CMK (cell line): ENCODE measurements at places on chromosomes 7 and 10.
A peak's percentile ranks its signal among the peaks of the same experiment; 100 is the strongest.

GRCh38 chr7:123769371-123769770 is 20.6 kb upstream of the WASL start:
- no peak for DNase-seq

DNA sequence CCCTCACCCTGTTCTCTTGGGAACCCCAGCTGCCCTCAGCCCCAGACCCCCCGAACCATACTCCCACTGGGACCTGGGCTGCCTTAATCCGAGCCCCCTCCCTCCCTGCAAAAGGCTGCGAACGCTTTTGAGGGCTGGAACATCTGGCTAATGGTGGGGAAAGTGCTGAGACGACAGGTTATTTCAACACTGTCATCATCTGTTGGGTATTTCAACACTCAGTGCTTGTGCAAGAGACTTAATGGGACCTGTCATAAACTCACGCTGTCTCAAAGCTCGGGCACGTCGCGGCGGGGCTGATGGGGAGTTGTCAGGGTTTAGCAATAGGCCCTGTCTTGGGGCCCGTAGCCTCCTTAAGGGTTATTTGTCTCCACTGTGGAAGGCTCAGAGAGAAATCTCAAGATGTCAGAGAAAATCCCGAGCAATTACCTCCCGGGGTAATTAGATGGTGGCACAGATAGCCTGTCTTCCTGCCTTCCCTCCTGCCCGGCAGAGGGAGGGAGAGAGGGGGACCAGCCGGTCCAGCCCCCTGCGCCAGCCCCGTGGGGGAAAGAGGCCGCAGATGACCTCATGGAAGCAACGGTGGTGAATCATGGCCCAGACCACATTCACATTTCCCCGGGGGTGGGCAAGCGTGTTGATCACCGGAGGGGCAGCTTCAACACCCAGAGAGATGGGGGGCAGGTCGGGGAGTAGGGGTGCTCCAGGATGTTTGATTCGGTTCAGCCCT is 88.7 kb upstream of the MYL10 start:
- no peak for DNase-seq

DNA sequence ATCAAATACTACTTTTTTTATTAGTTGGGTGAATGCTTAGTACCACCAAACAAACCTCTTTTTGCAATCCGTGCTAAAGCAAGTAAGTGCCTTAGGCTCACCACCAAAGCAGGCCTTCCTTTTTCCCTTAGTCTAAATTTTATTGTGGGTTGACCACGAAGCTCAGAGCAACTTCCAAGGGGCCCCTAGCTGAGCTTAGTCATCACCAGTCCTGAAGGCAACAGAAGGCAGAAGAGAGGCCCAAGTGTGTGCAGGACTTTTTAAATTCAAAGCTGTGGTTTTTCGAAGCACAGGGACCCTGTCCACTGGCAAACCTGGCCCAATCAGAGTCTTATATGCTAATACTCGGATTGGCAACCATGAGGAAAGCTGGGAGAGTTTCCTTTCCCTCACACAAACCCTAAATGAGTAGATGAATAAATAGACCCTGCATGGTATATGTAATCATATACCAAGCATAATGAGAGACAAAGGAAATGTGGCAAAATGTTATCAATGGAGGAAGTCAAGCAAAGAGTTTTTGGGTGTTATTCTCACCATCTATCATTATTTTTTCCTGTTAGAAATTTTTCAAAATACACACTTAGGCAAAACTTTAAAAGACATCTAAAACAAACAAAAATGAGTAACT is 453.2 kb upstream of the GALNT17 start:
- DNase-seq = no peak

GRCh38 chr10:94085766-94086437 is 92.2 kb downstream of the PLCE1 start:
- DNase-seq = no peak

DNA sequence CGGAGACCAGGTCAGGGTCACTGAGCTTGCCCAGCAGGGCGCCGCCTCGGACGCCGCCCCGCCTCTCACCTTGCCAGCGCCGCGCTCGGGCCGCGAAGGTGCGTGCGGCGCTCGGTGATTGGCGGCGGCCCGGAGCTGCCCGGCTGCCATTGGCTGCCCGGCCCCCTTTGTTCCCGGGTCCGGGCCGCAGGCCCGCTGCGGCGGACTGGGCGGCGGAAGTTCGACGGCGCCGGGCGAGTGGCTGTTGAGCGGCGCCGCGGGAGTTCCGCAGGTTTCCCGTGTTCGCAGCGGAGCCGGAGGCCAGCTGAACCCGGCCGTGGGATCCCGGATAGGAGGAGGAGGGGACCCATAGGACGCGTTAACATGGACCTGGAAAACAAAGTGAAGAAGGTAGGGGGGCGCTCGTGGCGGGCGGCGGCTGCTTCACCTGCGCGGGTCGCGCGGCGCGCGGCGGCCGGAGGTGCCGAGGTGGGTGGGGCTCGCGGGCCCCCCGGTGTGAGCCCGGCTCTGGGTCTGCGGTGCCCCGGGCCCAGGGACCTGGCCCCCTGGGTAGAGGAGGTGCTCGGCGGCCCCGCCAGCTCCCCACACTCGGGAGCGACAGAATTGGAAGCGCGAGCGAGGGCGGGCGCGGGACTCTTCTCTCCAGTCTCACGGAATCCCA is at the start of gene TES:
TES (plus strand) TSS at position 195 of the 661 bp plus-strand sequence; CDS start at position 364, 169 bp downstream.
- peak; percentile 22 for DNase-seq

DNA sequence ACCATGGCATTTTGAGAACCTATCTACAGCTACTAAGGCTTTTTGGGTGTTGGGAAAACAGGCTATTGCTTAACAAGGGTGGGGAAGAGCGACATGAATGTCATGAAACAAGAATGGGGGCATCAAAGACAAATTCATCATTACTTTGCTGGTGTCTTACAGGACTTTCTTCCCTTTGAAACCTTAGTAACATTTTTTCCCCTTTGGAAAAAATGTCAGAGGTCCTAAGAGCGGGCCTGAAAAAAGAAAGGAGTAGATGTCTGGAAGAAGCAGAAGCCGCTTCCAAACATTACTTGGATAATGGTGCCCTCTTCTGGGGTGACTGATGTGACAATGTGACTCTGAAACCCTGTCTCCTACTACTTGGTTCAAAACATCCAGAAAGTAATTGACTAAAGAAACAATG is 3.8 kb upstream of the DDX50 start:
- no peak for DNase-seq

GRCh38 chr10:123859653-123860050 is 32.0 kb downstream of the CPXM2 start:
- no peak for DNase-seq

DNA sequence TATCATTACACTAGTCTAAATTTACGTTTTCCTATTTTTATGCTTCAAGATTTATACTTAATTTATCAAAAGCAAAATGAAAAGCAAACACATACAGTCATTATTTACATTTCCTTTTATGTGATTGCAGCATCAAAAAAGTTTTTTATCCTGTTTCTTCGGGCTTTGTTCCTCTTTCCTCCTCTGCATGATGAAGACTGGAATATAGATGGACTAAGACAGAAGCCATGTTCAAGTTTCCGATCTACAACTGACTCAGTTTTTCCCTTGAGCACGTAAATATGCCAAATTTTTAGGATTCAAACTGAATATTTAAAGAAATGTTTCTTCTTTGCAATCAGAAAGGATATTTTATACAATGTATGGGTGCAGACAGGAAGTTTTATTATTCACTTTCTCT is 273.5 kb upstream of the DGKB start:
- no peak for DNase-seq

GRCh38 chr10:63466144-63466935 is 563 bp upstream of the JMJD1C start:
- peak; percentile 7 for DNase-seq

GRCh38 chr10:123599366-123599849 is 66.7 kb upstream of the GPR26 start:
- no peak for DNase-seq

- no peak for DNase-seq
Observed at GRCh38 chr10:108982159-108982558, 941.2 kb downstream of the XPNPEP1 start.

- no peak for DNase-seq
Observed at GRCh38 chr7:3598854-3599253, 297.8 kb downstream of the SDK1 start.

DNA sequence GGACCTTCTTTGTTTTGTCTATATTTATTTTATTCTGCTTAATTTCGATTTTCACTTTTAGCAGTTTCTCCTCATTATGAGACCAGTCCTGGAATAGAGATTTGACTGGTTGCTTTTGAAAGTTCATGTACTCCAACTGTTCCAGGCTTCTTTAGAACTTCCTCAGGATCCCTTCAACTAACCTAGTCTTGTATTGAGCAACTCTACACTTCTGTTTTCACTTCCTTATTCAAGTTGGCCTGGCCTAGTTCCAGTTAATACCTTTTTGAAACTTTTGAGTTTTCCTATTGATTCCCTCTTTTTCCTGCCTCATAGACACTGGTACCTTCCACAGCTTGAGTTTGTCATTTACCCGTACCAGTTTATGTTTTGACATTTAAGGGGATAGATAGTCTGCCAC is 421.7 kb downstream of the ATRNL1 start:
- DNase-seq = no peak

GRCh38 chr10:118729200-118729599 is 25.6 kb downstream of the CACUL1 start:
- no peak for DNase-seq

- no peak for DNase-seq
Observed at GRCh38 chr10:130016993-130017630, 53.0 kb upstream of the EBF3 start.

- no peak for DNase-seq
Observed at GRCh38 chr10:44416936-44417335, 32.0 kb upstream of the CXCL12 start.

GRCh38 chr7:20280475-20281351 is 50.0 kb upstream of the ITGB8 start:
- DNase-seq = no peak

- no peak for DNase-seq
Observed at GRCh38 chr7:157151626-157152339, 13.1 kb downstream of the UBE3C start.

GRCh38 chr10:72370201-72370722 is 15.5 kb upstream of the DNAJB12 start:
- DNase-seq = no peak

DNA sequence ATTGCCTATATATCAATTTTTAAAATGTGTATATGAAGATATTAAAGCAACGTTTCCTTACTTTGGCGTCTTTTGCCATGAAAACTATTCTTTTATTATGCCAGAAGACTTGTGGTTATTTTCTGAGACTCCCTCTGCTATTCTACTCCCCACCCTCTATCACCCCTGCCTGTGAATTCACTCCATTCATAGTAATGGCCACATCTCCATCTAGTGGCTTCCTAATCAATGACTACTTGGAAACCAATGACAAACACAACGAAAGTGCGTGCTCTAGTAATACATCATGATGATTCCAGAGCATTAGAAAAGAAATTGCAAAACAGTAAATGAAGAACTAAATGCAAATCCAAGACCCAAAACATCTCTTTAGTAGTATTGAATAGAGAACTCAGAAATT is 186.7 kb upstream of the HGF start:
- no peak for DNase-seq

- DNase-seq = no peak
Observed at GRCh38 chr10:5590816-5591215, 66.1 kb downstream of the CALML3 start.

GRCh38 chr7:1562597-1563051 is 6.6 kb upstream of the TMEM184A start:
- no peak for DNase-seq

GRCh38 chr10:80480852-80481251 is 26.7 kb downstream of the TSPAN14 start:
- DNase-seq = no peak

GRCh38 chr7:22723637-22724036 is 3.4 kb upstream of the IL6 start:
- no peak for DNase-seq

GRCh38 chr7:25642849-25643248 is 414.6 kb upstream of the NPVF start:
- DNase-seq = no peak

- no peak for DNase-seq
Observed at GRCh38 chr10:110872984-110873923, 1.5 kb downstream of the PDCD4 start.

DNA sequence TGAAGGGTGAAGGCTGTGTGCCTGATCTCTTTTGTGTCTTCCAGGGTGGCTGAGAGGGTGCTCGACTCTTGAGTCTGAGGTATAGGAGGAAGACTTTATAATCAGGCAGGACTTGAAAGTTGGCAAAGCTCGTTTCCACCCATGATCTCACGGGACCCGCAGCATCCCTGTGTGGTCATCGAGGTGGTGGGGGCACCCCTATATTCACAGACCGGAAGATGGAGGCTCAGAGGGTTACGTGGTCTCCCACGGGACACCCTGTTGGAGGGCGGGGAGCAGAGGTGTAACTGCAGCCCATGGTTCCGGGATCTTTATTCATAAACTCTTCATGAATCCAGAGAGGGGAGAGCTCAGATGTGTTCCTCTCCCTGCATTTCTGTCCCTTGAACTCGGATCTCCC is 9.6 kb upstream of the SHH start:
- DNase-seq = no peak

- DNase-seq = no peak
Observed at GRCh38 chr7:47326220-47326619, 255.7 kb downstream of the TNS3 start.

- no peak for DNase-seq
Observed at GRCh38 chr7:42545049-42545724, 308.2 kb upstream of the GLI3 start.

DNA sequence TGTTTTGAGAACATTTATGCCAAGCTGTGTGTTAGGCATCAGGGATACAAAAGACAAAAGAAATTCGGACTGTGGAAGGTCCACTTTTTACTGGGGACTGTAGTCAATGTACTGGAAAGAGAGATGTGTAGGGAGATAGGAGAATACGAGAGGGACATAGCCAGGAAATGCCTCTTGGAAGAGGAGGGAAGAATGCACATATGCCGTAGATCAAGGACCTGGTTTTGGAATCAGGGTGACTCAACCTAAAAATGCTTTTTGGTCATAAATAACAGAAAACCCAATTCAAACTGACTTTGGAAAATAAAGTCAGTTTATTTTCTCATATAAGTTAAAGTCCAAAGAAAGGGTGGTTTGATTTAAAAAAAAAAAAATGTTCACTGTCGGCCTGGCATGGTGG is 140.3 kb upstream of the TCF7L2 start:
- no peak for DNase-seq

GRCh38 chr10:88233870-88234269 is 349.2 kb downstream of the RNLS start:
- no peak for DNase-seq

DNA sequence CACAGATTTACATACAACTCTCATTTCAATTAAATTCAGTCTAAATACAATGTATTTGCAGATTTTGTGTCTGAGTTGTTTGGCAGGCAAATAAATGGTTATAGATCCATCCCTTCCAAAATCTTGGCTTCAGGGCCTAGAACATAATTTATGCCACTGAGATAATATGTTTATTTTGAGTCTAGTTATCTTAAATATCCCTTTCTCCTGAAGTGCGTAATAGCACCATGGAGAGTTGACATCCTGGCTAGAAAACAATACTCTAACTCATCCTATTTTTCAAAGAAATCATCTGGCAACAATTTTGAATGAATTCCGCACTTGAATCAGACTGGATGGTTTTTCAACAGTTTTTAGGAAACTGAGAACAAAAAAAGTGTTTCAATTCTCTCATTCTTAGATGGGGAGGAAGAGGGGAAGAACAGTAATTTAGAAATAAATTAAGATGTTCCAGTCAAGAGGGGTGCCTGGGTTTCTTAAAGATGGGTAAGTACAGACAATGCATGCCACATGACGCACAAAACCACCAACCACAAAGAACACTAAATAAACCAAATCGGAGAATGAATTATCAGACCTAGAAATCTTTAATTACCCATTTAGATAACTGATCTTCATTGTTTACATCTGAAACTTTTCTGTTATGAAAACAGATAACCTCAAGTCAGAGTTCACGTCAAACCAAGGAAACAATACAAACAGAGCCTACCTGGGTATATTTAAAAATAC is 228.7 kb upstream of the PTN start:
- no peak for DNase-seq

- DNase-seq = no peak
Observed at GRCh38 chr10:119502209-119502608, 40.3 kb downstream of the RGS10 start.
